ENCODE measurements at places on chromosomes 12 and 14.

GRCh38 chr12:132608231-132609171 is 1.9 kb downstream of the LRCOL1 start:
- DNase-seq, result no peak

- no peak for DNase-seq
Observed at GRCh38 chr12:96881608-96882007, 25.4 kb upstream of the NEDD1 start.

GRCh38 chr12:90690120-90690519 is 264.9 kb downstream of the CCER1 start:
- no peak for DNase-seq

DNA sequence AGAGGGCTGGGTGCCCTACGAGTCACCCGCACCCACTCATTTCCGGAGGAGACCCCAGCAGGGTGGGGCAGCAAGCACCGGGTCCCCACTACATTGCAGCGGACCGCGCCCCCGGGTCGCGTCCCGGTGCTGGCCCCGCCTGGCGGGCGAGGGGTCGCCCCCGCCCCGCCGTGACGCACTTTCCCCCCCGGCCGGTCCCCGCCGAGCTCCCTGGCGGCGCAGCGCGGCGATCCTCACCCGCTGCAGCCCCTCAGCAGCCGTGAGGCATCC is 106.1 kb downstream of the PRICKLE1 start:
- DNase-seq, result no peak

GRCh38 chr14:100825713-100826331 is at the start of gene MEG3:
Gene MEG3 (plus strand): TSS chr14:100826118.
- no peak for DNase-seq

- DNase-seq, result no peak
Observed at GRCh38 chr12:50728841-50729240, 35.1 kb upstream of the ATF1 start.

DNA sequence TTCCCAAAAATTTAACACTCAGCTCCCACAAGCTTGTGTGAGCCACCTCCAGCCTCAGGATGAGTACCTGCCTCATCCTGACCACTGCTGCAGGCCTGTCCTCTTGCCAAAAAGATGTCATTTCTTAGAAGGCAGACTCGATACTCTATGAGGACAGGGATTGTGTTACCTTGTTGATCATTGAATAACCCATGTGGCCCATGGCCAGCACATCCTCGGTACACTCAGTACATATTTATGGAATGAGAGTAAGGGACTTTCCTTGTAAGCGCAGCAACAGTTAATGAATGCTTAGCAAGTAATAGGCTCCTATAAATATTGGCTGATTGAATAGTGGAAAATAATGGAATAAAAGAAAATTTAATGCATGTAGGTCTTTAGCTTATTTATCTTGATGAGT is 15.3 kb upstream of the DGLUCY start:
- no peak for DNase-seq

DNA sequence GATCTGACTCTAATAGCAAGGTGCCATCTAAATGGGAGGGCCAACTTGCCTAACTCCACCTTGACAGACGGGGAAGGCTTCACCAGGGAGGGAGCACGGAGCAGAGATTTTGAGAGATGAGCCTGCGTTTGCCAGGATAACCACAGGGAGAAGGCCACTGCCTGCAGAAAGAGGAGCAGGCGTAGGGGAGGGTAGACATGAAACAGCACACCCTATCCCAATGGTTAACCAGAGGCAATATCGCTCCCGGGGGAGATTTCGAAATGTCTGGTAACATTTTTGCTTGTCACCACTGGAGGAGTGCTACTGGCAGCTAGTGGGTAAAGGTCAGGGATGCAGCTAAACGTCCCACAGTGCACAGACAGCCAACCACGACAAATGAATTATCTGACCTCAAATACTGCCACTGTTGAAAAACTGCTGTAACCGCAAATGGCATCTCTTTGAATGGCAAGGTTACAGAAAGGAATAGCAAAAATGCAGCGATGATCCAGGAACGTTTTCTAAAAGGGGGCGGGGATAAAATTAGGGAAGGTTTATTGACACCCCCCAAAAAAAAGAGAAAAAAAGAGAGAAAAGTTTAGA is 126.0 kb upstream of the ATF7IP start:
- peak; percentile 69 for DNase-seq

DNA sequence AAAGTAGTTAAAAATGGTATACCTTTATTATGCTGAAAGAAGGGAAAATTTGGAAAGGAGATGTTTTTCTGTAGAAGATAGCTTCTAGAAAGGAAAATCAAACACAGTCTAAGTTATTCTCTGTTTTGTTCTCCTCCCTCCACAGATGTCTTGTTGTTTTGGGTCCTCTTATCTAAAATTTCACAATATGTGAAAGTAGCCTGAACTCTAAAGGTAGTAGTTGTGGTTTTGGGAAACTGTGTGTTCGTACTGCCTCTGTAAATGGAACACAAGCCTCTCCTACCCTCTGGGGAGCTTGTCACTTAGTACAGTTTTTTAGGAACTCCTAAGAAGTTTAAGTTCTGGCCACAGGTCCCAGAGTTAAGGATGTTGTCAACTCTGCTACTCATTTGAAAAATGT is 112.6 kb downstream of the CRADD start:
- no peak for DNase-seq

- no peak for DNase-seq
Observed at GRCh38 chr12:94033784-94034183, 114.6 kb upstream of the PLXNC1 start.

DNA sequence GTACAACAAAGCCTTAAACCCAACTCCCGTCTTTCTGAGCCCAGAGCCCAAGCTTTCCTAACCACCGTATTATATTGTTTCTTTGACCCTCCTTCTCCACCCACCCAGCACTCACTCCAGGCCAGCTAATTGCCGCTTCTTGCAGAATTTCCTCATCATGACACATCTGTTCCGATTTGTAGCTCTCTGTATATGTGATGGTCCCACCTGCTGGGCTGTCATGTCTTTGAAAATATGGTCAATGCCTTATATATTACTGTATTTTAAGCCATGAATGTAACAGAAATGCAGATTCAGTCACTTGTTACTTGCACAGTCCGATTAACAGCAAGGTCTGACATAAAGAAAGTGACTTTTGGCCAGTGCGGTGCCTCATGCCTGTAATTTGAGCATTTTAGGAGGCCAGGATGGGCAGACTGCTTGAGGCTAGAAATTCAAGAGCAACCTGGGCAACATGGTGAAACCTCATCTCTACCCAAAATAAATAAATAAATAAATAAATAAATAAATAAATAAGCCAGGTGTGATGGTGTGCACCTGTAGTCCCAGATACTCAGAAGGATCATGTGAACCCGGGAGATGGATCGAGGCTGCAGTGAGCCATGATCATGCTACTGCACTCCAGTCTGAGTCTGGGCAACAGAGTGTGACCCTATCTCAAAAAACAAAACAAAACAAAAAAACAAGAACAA is 359.8 kb downstream of the ATP23 start:
- DNase-seq, result no peak

DNA sequence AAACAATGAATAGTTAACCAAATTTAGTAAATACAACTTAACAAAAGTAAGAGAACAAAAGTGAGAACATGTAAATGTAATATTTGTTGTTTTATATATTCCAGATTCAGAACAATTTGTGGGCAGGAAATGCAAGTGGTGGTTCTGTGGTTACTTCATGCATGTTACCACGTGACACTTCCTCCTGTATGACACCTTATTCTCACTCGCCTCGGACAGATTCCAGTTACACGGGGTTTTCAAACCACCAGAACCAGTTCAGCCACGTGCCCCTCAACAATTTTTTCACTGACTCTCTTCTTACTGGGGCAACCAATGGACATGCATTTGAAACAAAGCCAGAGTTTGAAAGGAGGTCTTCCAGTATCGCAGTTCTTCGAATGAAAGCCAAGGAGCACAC is 21.0 kb downstream of the ALX1 start:
- no peak for DNase-seq

DNA sequence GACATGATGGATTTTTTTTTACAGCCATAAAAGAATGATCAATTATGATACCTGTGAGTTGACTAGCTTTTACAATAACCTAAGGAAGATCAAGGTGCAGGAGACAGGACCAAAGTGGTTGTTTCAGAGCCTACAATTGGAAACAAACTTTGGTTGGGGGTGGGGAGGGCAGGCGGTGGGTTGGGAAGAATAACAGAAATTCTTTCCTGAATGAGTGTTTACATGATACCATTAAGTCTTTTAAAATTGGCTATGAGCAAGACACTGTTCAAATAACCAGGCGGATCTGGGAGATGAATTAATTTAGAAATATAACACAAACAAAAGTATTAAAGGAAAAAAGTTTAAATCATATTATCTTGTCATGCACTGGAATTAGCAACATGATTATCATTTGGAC is 7.2 kb downstream of the NFYB start:
- DNase-seq, result no peak

DNA sequence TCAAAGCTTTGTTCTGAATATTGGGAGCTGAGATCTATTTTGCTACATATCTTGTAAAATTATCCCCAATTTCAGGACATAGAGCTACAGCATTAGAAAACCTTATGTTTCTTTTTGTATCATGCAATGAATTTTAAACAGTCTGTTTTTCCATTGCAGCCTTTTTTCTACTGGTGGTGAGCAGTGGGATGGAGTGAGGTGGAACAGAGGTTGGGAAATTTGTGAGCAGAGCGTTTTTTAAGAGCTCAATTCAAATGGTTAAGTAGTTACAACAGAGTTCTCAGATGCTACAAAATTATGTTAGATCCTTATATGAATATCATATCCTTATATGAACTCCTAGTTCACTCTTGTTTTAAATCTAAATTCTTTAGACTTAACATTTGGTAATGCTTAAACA is 139.0 kb upstream of the PLEKHG7 start:
- no peak for DNase-seq

- no peak for DNase-seq
Observed at GRCh38 chr12:123937707-123938591, 34.7 kb downstream of the CCDC92 start.

GRCh38 chr12:32483499-32483898 is 84.1 kb downstream of the FGD4 start:
- no peak for DNase-seq

DNA sequence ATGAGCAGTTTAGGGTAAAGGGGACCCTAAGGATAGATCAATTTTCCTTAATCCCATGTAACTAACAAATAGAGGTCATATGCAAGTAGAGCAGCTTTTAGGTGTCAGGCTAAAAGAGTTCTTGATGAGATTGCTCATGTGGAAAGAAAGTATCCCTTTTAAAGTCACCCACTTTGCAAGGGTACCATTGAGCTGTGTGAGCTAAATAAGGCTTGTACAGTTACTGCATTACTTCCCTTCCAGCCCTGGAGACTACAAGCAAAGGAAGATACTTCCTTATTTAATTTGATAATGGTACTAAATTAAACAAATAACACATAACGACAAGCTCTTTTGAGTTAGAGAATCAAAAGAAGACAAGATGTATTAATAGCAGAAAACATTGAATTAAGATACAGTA is 191.7 kb downstream of the TMX1 start:
- DNase-seq, result no peak

GRCh38 chr14:68366656-68367055 is 426.2 kb downstream of the ZFP36L1 start:
- no peak for DNase-seq

DNA sequence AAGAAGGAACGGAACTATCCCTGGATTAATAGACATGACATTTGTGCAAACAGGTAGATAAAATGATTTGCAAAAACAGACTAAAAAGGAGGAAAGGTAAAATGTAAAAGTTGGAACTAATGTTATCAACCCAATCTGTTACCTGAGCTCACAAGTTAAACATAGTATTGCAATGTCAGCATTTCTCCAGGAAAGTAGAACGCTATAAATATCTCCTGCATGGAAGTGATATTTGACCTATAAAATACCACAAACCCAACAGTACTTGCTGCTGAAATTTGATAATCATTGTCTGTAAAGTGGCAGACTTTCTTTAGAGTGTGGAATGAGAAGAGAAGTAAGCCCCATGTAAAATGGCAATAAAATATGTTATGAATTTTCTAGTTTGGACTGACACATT is 1435.7 kb downstream of the LRFN5 start:
- no peak for DNase-seq

GRCh38 chr12:22828066-22828465 is 203.1 kb downstream of the ETNK1 start:
- DNase-seq, result no peak

DNA sequence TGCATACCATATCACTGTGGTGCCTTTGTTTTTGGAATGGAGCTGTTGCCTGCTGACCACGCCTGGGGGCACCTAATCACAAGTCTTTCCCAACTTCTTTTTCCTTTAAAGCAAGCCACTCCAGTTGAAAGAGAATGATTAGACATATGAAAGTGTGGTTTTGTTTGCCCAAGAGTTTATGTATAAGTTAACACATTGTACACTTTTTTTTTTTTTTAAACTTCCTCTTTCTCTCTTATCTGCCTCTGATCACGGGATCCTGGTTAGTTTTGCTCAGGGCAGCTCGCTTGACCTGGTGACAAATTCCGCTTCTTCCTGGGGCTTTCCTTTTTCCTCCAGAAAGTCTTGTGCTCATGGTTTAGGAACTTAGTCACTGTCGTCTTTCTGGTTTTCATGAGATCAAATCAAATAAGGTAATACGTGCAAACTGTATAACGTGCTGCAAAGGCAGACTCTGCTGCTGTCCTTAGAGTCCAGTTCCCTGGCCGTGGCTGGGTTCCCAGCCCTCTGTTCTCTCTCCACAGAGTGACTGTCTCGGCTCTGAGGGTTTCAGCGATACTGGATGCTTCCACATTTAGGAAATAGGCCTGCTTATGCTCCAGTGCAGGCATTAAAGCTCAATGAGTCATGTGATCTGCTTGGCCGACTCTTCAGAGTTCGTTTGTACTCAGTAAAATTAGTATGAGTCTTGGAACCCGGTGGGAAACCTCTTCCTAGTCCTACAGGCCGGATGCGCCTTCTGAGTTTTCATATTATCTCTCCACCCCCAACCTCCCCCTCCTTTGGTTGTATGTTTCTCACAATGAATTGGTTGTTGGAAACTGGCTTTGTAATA is 15.2 kb downstream of the RASSF3 start:
- peak; percentile 37 for DNase-seq

- no peak for DNase-seq
Observed at GRCh38 chr12:96335270-96335669, 65.0 kb downstream of the CDK17 start.

- DNase-seq, result no peak
Observed at GRCh38 chr12:123073962-123074801, 76.7 kb downstream of the PITPNM2 start.

DNA sequence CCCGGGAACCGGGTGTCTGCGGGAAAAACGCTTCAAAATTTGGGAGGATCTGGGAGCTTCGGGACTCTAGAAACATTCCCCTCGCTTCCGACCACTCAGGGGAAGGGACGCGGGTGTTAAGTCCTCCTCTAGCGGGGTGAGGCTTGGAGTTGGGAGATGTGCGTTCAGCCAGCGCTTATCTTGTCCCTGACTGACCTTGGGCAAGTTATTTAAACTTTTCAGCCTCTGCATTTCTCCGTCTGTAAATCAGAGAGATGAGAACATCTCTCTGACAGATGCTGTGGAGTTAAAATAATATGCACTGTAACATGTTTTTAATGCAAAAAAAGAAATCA is 76.9 kb upstream of the ANO4 start:
- DNase-seq, result peak; percentile 51

DNA sequence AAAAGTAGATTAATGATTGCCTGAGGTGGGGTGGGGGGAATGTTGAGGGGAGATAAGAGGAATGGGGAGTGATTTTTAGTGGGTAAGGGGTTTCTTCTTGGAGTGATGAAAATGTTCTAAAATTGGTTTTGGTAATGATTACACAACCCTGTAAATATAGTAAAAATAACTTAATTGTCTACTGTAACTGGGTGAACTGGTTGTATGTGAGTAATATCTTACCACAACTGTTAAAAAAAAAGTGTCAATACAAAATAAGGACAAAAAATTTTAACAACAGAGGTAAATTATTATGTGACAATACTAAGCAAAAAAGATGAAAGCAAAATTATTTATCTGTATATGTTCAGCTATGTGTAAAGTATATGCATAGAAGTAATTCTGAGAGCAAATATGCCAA is 86.3 kb upstream of the RASSF8 start:
- DNase-seq, result no peak
